Stimulated activated naive CD8-positive, alpha-beta T cell treated with anti-CD3 and anti-CD28 coated beads, Interleukin-15, Interleukin-2, amounts not matched to agents 100 U/mL and 50 U/mL, for 24 hours (primary cell): ENCODE measurements at places on chromosomes 16 and 17.

GRCh38 chr16:68732042-68732680 is 4.9 kb upstream of the CDH1 start:
- no peak for DNase-seq

DNA sequence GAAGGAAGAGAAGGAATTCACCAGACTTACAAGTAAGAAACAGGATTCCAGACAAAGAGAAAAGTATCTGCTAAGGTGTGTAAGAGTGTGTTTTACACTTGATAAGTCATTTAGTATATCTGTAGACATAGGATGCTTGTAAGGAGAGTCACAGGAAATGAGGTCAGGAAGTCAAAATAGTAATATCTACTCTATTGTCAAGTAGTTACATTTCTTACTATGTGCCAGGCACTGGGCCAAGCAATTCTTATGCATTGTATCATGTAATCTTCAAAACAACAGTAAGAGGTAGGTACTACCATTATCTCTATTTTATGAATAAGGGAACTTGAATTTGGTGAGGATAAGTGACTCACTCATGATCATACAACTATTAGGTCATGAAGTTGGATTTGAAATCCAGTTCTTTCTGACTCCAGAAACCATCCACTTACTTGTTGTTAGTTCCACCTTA is 129.1 kb downstream of the SNX11 start:
- no peak for DNase-seq

DNA sequence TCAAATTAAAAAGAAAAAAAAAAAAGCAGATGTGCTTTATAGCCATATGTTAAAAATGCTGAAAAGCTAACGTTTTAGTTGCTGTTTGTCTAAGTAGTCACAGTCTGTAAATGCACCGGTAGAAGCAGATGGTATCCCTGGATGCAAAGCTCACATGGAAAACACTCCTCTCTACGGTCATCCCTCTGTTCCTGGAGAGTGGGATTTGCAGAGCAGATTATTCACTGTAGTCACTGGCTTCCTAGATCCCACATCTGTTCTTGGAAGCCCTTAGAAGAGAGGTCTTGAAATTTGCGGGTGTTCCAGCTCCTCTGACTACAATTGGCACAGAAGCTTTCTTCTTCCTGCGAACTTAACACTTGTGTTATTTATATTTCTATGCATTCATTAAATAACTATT is 186.6 kb downstream of the PMP22 start:
- DNase-seq: no peak

DNA sequence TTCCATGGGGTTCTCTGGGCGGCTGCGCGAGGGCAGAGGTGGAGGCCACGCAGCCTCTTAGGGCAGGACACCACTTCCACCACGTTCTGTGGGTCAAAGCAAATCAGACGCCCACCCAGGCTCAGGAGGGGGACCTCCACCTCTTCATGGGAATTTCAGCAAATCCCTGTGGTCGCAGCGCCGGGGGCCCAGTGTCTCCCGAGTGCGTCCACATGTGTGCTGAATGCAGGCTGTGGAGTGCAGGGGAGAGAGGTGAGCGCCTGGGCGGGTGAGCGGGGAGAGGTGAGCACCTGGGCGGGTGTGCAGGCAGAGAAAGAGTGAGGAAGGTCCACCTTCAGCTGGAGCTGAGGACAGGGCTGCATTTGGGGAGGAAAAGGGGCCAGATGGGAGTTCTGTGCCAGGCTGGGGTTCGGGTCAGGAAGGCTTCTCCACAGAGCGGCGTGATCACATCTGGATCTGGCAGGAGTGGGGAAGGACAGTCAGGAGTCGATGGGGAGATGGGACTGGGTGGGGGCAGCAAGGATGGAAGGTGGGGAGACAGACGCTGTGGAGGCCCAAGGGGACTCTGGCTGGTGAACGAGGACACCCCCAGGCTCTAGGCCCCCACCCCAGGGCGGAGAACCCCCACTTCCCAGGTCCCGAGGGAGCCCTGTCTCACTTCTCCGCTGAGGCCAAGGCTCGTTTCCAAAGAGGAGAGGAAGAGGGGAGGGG is 36.8 kb upstream of the CBFA2T3 start:
- DNase-seq: no peak

- DNase-seq: no peak
Observed at GRCh38 chr17:78375401-78376151, 2.9 kb upstream of the PGS1 start.

GRCh38 chr17:39568702-39569101 is 39.0 kb downstream of the NEUROD2 start:
- DNase-seq: no peak

GRCh38 chr16:89923640-89924296 is 626 bp downstream of the TUBB3 start:
- DNase-seq: no peak
